ENCODE measurements at places on chromosomes 7 and 10.
A peak's percentile ranks its signal among the peaks of the same experiment; 100 is the strongest.

DNA sequence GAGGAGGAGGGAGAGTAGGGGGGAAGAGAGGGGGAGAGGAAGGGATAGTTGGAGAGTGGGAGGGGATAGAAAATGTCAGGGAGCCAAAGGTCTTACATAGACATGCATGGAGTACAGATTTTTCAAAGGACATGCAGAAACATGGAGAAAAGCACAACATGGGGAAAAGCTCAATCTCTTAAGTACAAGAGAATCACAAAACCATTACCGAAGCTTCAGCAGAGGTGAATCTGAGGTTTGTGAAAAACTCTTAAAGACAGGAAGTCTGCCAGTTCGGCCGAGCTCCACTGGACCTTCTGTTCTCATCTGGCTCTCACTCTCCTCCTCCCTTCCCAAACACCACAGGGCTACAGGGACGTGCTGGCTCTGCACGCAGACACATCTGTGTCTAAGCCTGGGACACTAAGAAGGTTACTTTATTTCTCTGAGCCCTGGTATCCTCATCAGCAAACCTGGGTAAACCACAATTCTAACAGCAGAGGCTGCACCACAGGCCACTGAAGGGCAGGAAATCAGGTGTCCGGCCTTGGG lies 133.9 kb downstream of the COBL start:
- DNase-seq = no peak

GRCh38 chr7:119545118-119545517 lies 727.9 kb upstream of the KCND2 start:
- no peak for DNase-seq

- DNase-seq = peak; percentile 31
Observed at GRCh38 chr7:5429857-5430611, 6.4 kb upstream of the TNRC18 start.

- DNase-seq = peak; percentile 14
Observed at GRCh38 chr7:55432939-55433784, 68.0 kb downstream of the LANCL2 start.

- DNase-seq = no peak
Observed at GRCh38 chr7:76395965-76396726, 13.4 kb downstream of the SSC4D start.

- peak; percentile 78 for DNase-seq
Observed at GRCh38 chr10:72340510-72341261, 14.0 kb downstream of the DNAJB12 start.
